ENCODE measurements at places on chromosomes 16 and 17.
A peak's percentile ranks its signal among the peaks of the same experiment; 100 is the strongest.

- peak; percentile 25 for DNase-seq
These were observed 87.5 kb upstream of the DNAH17 start for GRCh38 chr17:78664476-78665386.

DNA sequence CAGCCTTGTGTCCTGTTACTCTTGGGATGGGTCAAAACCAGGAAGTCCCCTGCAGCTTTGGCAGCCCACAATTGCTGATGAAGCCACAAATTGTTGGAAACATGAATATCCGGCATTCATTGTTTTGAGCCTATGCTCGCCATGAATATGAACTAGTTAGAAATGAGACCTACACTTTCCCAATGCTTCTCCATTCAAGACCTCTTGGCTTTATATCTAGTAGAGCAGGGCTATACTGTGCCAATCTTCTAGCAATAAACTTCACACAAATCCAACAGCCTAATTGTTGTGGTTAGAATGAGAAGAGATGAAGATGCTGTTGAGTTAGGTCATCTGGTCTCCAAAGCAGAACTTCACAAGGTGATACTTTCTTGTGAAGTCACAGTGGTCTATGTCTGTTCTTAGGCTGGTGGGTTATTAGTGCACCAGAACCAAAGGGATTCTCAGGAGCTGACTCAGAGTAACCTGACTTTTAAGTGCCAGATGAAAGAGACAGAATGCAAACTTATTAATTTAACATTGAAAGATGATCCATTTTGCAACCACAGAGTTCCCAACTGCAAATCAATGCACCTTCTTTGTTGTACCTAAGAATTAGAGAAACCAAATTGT, 13.7 kb upstream of the KRT23 start:
- DNase-seq = no peak

DNA sequence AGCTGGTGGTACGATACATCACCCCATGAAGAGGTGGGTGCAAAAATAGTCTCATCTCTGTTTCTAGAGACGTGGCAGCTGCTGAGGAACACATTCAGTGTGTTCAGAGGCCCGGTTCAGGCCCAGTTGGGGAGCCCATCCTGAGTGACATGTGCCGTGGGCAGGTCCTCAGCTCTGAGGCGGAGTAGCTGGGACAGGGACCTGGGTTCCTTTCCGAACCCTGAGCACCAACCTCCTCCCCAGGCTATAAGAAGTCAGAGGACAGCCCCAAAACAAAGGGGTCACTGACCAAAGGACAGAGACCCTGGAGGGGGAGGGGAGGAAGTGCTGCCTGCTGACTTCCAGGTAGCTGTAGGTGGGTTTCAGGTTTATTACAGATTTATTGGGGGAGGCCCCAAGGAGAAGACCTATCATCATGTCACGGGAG, 5.1 kb downstream of the LDHD start:
- DNase-seq = no peak

DNA sequence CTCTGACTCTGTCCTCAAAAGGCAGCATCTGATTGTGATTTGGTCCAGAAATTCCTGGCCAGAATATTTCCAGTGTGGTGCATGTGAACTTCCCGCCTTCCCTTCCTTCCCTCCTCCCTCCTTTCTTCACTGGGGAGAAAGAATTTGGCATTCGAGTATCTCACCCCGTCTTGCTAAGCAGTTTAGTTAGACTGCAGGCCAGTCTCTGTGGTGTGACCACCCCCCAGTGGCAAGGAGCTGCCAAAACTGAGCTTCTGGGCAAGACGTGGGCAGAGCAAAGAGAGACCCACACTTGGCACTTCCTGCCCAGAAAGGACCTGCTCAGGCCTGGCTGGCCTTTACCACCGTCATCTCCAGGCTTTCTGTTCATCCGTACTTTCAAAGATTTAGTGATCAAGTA, 36.4 kb downstream of the SNX20 start:
- no peak for DNase-seq

DNA sequence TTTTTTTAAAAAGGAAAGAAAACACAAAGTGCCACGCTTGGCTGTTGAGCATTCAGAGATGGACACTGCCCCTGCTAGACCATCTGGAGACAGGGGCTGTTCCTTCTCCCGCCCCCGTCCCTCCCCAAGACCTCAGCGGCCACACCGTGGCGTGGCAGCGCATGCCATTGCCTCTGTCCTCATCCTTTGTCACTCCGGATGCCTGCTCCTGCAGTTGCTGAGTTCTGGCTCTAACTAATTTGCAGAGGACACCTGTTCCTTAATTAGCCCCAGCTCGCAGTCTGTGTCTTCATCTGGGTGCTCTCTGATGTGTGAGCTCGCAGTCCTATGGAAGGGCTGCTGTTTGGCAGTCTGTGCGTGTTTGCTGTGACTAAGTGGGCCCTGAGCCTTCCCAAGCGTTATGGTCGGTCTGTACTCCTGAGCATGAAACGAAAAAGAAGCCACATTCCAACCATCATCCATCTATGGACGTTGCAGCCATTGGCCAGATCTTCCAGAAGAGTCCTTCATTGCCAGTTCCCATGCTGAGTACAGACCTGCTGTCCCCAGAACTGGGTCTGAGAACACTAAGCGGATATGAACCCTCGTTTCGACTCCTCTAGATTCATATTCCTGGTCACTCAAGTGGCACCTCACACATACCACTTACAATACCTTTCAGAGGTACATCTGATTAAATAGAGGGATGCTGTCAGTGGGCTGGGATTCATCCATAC, 40.9 kb upstream of the NAT9 start:
- DNase-seq = no peak

GRCh38 chr17:54992797-54993639, 24.5 kb downstream of the STXBP4 start:
- peak; percentile 46 for DNase-seq

GRCh38 chr17:29906969-29907368, 23.1 kb downstream of the SSH2 start:
- no peak for DNase-seq

GRCh38 chr17:609232-609810, 105.3 kb downstream of the VPS53 start:
- no peak for DNase-seq

- DNase-seq = peak; percentile 77
These were observed 116.1 kb upstream of the METRNL start for GRCh38 chr17:82963104-82963950.

GRCh38 chr16:2516391-2517240, 2.9 kb downstream of the ATP6V0C start:
- DNase-seq = no peak

DNA sequence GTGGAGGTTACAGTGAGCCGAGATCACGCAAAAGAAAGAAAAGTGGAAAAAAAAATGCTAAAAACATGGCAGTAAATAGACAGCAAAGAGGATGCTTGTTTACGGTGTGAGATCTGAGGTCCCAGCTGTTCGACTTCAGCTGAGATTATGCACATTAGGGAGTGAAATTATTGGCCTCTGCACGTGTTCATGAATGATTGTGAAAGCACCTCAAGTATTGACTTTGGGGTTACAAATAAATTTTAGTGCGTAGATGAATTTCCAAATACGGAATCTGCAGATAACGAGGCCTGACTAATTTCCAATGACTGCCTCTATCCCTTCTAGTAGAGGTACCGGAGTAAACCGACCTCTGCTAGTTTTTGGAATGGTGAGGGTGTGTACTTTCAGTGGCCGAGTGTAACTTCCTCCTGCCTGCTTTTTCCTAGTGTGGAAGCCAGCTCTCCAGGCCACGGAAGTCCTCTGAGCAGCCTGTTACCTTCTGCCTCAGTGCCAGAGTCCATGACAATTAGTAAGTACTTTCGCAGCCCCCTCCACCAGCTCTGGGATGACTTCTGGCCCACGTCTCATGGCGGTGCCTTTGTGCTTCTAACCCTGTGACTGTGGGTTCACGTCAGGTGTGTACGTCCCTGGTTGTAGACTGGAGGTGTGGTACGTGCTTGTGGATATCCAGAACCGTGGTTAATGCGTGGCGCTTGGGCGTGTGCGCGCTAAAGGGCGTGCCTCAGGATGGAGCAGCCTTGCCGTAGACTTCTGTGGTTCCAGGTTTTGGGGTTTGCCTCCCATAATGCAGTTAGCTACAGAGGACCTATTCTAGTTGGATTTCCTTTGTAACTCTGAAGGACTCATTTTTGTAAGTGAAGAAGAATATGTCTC, 102.1 kb downstream of the SNX29 start:
- DNase-seq = no peak
